Esophagus squamous epithelium (tissue), 5 donors: ENCODE measurements at places on chromosomes 7 and 10.

DNA sequence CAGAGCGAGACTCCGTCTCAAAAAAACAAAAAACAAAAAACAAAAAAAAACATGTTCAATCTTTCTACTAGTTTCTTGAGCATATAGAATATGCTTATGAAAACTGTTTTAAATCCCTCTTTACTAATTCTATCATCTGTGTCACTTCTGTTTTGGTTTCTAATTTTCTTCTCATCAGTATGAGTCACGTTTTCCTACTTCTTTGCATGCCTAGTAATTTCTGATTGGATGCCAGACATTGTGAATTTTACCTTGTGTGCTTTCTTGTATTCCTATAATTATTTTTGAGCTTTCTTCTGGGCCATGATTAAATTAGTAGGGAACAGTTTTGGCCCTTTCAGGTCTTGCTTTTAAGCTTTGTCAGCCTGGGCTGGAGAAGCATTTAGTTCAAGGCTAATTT, 9.9 kb downstream of the MICU1 start:
- no peak for DNase-seq

- DNase-seq = no peak
Observed at GRCh38 chr10:113179265-113179664, 229.2 kb downstream of the TCF7L2 start.

DNA sequence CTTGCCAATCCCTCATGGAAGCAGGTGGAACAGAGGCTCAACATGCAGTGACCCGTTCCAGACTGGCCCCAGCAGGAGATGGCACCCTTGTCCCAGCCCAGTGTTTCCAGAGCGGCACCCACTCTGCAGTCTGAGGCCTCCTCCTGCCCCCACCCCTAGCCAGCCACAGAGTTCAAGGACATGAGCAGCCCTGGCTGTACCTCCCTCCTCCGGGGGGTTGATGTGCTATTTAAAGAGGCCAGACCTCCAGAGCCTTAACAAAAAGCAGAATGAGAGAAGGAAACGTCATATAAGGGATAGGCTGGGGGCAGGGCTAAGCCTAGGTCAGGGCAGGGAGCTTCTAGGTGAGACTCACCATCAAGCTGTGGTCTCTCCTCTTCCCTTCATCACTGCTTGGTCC, 115.7 kb upstream of the NANOS1 start:
- no peak for DNase-seq

GRCh38 chr7:113122744-113123143, 4.4 kb upstream of the SMIM30 start:
- DNase-seq = no peak

DNA sequence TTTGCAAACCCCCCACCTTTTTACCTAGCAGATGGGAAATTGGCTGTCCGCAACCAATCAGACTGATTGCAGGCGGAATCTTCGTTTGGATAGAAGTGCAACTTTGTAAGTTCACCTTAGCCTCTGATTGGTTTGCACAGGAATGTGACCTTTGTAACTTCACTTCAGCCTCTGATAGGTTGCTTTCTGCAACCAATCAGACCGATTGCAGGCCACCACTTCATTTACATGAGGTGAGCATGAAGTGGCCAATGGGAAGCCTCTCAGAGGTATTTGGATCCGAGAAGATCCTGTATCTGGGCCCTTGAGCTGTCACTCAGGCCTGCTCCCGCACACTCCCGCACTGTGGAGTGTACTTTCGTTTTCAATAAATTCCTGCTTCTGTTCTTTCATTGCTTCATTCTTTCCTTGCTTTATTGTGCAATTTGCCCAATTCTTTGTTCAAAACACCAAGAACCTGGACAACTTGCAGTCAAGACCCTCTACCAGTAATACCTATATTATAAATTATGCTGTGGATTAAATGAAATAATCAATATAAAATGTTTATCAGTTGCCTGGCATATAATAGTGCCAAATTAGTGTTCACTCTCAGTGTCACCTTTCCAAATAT, 491.4 kb downstream of the PLXNA4 start:
- DNase-seq = no peak

- DNase-seq = no peak
Observed at GRCh38 chr10:84429926-84430520, 101.6 kb downstream of the CCSER2 start.

DNA sequence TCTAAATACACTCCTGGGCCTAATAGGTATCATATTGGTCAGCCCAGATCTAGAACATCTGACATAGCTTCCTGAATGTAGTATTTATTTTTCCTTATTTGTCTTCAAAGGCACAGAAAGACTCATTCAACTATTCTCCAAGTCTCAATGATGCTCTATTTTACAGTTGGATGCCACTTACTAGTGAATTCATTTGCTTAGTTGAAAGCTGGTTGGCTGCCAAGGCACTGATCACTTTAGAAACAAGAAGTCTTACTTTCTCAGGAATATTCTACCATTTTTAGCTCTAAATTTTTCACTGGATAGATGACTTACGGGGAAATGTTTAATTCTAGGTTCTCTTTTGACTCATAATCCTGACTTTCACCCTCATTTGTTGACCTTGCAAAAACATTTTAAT, 863.4 kb downstream of the SORCS1 start:
- no peak for DNase-seq

GRCh38 chr10:125995726-125996304, 99.5 kb downstream of the FANK1 start:
- no peak for DNase-seq

- no peak for DNase-seq
Observed at GRCh38 chr10:70354556-70354955, 27.9 kb downstream of the LRRC20 start.

GRCh38 chr10:22611425-22612115, 102.8 kb downstream of the PIP4K2A start:
- DNase-seq = no peak

- DNase-seq = no peak
Observed at GRCh38 chr7:92625617-92626016, 35.4 kb upstream of the FAM133B start.

DNA sequence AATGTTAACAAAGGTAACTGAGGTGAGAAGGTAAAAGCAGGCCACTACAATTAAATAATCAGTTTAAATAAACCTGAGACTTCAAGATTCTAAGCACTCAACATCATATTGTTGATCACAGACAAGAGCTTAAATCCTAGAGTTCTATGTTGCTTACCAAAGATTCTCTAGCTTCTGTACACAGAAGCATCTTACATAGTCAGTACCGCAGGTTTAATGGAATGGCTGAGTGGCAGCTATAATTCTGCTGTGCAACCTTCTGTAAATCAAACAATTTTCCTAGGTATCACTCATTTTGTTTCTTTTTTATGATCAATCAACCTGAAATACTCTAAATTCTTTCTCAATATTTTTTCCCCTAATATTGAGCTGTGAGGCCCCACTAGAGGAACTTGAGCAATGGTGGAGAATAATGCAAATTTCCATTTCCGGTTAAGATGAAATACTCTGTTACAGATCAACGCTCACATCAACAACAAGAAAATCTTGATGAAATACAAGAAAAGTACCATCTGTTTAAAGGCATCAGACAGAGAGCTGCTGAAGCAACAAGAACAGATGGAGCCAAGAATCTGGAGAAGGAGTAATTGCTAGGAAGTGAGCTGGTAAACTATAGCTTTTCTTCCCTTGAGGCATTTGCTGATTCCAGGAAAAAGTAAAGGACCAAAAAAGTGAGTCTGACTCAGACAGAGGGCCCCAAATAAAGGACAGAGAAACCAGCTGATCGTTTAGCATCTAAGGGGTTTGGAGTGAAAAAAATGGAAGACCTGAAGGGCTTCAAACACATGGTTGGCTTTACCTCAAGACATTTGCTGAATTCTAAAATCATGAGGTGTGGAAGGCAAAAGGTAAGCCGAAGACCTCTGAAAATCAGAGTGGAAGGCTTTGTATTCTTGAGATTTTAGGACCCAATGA, 22.6 kb downstream of the PNPLA8 start:
- DNase-seq = no peak

GRCh38 chr7:89728481-89728880, 425.8 kb upstream of the STEAP1 start:
- DNase-seq = no peak

DNA sequence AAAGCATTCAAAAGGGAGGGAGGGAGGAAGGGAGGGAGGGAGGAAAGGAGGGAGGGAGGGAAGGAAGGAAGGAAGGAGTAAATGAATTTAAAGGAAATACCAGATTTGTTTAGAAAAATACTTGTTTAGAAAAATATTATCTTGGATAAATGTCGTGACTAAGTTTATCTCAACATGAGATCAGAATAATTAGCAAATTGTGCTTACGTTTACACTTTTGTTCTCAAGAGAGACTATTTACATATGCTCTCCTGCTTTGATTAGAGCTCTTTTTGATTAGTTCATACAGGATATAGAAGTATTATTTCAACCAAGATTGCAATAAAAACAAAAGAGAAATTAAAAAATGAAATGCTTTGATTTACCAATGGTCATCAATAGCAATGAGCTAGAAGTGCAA, 186.2 kb downstream of the HIBADH start:
- DNase-seq = no peak

GRCh38 chr10:49837051-49837478, 74.9 kb upstream of the OGDHL start:
- DNase-seq = no peak

GRCh38 chr10:78214955-78215354, 181.3 kb downstream of the RPS24 start:
- DNase-seq = no peak

- no peak for DNase-seq
Observed at GRCh38 chr7:2416063-2416462, 12.7 kb downstream of the CHST12 start.

GRCh38 chr7:76037310-76037709, 10.5 kb downstream of the STYXL1 start:
- DNase-seq = no peak

- no peak for DNase-seq
Observed at GRCh38 chr10:89563861-89564478, 28.6 kb upstream of the SLC16A12 start.

- DNase-seq = no peak
Observed at GRCh38 chr7:93044147-93044810, 73.5 kb downstream of the SAMD9 start.

GRCh38 chr7:108605559-108606201, 36.0 kb downstream of the DNAJB9 start:
- no peak for DNase-seq

GRCh38 chr10:61747307-61747706, 84.6 kb downstream of the CABCOCO1 start:
- DNase-seq = no peak

GRCh38 chr7:16730937-16731336, 22.6 kb upstream of the TSPAN13 start:
- no peak for DNase-seq

GRCh38 chr10:110174816-110175215, 32.6 kb upstream of the MXI1 start:
- DNase-seq = no peak

- DNase-seq = no peak
Observed at GRCh38 chr10:11341283-11341960, 270.0 kb downstream of the USP6NL start.

DNA sequence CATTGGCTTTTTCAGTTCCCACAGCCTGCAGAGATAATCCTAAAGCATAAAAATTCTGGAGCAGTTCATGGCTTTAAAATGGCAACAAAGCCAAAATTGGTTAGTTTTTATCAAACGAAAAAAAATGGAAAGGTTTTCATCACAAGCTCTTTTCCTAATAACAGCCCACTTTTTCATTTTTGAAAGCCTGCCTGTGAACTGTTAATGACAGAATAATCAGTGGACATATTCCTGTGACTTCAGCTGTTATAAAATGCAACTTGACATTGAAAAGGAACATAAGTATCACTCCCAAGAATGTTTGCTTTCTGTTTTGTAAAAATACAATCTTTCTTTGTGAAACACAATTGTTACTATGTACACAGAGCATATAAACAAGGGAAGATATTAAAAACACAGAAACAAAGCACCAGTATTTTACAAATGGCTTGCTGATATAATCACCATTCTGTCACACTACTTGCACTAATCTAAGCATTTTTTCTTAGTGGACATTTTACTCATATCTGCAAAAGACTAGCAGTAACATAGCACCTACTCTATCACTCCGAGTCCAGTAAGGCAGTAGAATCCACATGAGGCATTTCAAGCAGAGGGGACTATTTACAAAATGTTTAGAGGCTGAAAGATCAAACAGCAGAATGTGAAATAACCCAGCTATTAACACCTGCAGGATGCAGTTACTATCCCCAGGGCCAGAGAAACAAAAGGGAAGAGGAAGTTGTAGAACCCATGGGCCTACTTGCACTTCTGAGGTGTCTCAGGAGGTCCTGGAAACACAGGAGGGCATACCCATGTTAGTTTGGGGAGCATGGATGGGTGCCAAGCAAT, 26.4 kb downstream of the MACC1 start:
- DNase-seq = no peak

DNA sequence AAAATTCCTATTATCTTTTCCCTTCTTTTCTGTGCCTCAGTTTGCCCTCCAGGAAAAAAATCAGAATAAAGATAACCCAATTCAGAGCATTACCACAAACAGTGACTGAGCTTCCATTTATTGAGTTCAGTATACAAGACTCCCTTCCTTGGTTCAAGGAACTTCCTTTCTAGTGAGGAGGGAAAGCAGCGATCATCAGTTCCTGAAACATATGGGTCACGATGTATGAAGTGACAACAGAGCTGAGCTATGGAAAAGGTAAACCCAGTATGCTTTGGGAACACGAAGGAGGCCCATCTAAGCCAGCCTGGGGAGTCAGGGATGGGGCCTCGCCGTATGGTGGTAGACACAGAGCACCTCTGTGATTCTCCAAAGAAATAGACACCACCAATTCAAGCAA, 15.8 kb downstream of the C10orf71 start:
- no peak for DNase-seq

DNA sequence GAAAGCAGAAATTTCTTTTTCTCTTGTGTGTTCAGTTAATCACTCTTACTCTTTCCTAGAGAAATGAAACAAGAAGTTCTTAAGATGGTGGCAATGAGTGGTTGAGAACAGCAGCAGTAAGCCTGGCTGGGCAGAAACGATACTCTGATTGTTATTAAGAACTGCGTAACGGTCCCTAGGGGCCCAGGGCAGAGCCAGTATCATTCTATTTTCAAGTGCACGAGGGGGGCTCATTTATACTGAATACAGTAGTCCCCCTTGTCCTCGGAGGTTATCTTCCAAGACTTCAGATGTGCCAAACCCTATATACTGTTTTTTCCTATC, 64.9 kb downstream of the EEPD1 start:
- no peak for DNase-seq

GRCh38 chr10:76257816-76258215, 826.4 kb downstream of the LRMDA start:
- no peak for DNase-seq

DNA sequence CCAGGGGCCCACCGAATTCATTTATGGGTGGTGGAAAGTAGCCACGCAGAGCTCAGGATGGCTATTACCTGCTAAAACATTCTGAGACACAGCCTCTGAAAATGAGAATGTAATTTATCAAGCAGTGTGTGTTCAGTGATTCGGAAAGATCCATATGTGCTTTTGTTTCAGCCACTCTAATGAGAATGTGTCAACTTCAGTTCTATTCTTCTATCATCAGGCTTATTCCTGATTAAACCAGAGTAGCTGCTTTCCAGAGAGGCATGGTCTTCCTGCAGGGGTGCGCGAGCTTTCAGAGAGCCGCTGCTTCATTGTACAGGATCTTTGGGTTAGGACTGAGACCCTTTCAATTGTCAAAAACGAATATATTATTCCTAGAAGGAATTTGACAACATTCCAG, 167.6 kb downstream of the OTUD1 start:
- no peak for DNase-seq
